NCI-H1092 treated with DMSO at 0.1 percent for 48 hours (cell line): ENCODE measurements at places on chromosomes 7 and 10.

GRCh38 chr10:75103881-75104686, 7.4 kb upstream of the SAMD8 start:
- no peak for DNase-seq

GRCh38 chr10:35300063-35300699, 36.1 kb upstream of the CCNY start:
- DNase-seq, result no peak

DNA sequence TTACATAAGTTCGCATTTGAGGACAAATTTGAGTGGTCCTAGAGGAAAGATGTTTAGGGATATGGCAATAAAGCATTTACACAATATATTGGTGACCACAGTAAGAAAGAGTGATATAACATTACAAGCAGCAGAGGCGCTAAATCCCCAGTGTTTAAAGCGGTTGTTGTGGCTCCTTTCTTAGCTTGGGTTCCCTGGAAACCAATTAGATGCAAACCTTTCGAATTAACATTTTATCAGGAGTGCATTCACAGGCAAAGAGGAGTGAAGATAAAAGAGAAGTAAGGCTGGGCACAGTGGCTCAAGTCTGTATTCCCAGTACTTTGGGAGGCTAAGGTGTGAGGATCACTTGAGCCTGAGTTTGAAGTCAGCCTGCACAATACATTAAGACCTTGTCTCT, 331.1 kb downstream of the BICC1 start:
- no peak for DNase-seq

GRCh38 chr7:83579740-83580139, 69.2 kb downstream of the SEMA3E start:
- DNase-seq, result no peak

GRCh38 chr7:137885678-137886077, 38.9 kb upstream of the DGKI start:
- DNase-seq, result no peak

DNA sequence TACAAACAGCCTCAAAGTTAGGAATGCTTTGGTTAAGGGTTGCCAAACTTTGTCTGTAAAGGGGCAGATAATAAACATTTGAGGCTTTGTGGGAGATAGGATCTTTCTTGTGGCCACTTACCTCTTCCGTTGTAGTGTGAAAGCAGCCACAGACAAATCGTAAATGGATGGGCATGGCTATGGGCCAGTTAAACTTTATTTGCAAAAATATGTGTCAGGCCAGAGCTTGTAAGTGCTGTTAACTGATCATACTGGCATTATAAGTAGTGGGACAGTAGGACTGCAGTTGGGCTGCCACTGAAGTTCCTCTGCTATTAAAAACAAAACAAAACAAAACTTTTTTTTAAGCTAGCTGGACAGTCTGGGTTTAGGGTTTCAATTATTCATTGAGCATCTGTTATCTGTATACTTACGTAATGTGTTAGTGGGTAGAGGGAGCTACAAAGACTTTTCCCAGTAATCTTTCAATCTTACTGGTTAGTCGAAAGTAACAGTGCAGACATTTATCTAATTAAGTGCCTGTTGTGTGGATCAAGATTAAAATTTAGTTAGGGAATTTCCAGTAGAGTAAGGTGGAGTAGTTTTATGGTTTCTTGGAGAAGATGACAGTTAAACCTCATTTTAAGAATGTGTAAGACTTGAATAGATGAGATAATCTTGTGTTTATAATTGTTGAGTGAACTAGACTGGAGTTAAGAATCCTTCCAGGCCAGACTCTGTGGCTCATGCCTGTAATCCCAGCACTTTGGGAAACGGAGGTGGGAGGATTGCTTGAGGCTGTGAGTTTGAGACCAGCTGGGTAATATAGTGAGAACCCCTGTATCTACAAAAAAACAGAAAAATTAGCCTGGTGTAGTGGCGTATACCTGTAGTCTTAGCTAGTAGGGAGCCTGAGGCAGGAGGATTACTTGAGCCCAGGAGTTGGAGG, 100.1 kb downstream of the BTRC start:
- no peak for DNase-seq

- DNase-seq, result no peak
Measured at GRCh38 chr10:95818010-95818409, 62.0 kb downstream of the ENTPD1 start.

- DNase-seq, result no peak
Measured at GRCh38 chr7:2948749-2949148, 94.9 kb downstream of the CARD11 start.

GRCh38 chr10:99708428-99709012, 23.4 kb downstream of the COX15 start:
- no peak for DNase-seq

- no peak for DNase-seq
Measured at GRCh38 chr10:47368431-47369180, 15.5 kb downstream of the ZNF488 start.

DNA sequence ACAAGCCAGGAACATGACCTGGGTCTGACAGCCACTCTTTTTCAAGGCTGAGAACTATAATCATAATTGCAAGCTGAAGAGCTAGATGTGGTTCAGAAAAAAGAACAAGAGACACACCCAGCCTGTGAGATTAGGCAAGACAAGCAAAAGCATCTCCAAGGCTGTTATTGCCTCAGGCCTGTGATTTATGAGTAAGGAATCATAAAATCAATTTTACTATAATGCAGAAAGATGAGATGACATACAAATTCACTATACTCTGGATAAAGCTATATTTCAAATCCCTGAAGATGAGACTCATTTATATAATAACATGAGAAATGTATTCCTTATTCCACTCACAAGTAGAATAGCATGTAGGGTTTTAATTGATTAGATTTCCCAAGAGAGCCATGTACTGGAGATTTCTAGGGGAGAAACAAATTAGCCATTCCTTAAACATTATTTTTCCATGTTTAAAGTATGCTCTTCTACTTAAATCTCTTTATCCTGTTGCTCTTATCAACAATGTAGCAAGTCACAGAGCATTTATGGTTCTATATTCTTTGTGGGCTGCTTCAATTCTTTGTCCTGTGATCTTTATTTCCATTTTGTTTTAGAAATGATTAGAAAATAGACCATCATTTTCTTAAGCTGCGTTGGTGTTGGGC, 47.4 kb downstream of the FHIP2A start:
- DNase-seq, result no peak

- no peak for DNase-seq
Measured at GRCh38 chr7:117195361-117196029, 127.4 kb downstream of the WNT2 start.

- DNase-seq, result no peak
Measured at GRCh38 chr10:71213761-71214440, 1.5 kb downstream of the UNC5B start.

- no peak for DNase-seq
Measured at GRCh38 chr10:45463244-45464116, 89.5 kb downstream of the ALOX5 start.

GRCh38 chr7:157760004-157760730, 423.4 kb downstream of the DNAJB6 start:
- no peak for DNase-seq

- DNase-seq, result no peak
Measured at GRCh38 chr10:17081431-17081830, 48.2 kb downstream of the CUBN start.

DNA sequence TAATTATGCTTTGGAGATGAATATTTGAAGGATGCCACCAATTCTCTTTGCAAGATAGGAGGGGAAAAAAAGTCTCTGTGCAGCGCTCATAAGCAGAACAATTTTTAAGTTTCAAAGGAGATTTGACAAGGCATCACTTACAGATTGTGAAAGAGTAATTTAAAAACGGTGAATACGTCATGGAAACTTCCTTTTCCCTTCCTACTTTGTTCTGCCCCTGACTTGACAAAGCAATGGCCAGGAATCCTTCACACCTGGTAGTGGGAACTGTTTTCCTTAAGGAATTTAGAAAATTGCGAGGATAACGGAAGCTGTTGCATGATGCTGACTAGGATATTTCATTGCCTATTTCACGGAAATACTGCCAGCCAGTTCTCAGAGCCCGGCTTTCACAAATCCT, 16.7 kb downstream of the FAM107B start:
- no peak for DNase-seq

DNA sequence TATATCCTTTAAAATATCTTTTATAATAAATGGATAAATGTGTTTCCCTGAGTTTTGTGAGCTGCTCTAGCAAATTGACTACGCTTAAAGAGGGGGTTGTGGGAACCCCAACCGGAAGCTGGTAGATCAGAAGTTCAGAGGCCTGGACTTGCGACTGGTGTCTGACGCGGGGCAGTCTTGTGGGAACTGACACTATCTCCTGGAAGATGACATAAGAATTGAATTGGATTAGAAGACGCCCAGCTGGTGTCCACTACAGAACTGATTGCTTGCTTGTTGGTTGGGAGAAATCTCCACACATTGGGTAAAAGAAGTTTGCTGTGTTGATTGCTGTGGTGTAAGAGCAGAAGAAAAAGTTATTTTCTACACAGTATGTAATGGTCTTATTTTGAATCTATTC, 51.1 kb upstream of the AHR start:
- no peak for DNase-seq

DNA sequence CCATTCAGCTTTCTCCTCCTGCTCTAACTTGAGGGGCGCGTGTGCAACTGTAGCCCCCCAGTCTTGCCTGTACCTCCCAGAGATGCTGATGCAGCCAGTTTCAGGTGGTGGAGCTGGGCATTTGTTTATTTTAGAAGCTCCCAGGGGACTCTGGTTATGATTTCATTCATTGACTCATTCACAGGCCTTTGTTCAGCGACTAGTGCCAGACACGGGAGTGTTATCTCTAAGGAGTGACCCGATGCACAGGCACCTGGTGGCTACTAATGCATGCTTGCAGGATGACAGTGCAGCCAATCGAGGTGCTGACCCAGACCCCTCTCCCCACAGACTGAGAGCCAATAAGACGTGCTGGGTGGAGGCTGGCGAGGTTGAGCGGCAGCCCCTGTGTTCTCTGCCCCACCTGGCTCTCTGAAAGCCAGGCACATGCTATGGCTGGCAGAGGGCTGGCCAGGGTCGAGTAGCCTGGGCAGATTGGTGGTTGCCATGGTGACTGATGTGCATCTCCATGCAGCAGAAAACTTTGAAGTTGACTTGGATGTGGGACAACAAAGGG, 19.7 kb upstream of the SLC18A2 start:
- DNase-seq, result no peak

DNA sequence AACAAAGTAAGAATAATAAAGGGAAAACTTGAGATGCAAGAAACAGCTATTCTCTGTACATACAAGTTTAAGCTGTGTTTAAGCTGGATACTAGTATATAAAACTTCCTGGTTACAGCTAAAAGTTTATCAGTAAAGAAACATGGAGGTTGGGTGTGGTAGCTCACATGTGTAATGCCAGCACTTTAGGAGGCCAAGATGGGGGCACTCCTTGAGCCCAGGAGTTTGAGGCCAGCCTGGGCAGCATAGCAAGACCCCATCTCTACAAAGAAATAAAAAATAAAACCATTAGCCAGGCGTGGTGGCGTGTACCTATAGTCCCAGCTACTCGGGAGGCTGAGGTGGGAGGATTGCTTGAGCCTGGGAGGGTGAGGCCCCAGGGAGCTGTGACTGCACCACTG, 3.2 kb downstream of the RSU1 start:
- DNase-seq, result no peak

GRCh38 chr7:111866787-111867186, 304.5 kb upstream of the IMMP2L start:
- DNase-seq, result no peak

DNA sequence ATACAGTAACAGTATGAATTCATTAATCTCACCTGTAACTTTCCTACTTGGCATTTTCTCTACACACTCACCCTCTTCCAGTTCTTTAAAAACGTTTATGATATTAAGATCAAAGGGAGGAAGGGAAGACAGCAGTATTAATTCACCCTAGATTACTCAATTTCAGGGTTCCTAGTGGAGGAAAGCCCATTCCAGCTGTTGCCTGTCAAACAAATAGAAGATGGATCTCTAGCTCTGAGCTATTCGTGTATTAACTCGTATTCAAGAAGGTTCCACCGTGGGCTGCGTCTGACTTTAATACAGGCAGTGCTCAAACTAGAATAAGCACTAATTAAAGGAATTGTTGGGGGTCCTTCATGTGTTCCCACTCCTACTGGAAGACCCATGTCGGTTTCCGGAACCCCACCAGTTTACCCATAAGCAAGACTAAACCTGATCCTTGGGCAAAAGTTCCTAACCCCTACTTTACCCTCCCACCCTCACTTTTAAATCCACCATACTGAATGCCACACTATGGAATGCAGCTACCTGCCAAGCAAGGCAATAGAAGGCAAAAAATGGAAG, 2.1 kb downstream of the NANOS1 start:
- DNase-seq, result no peak

DNA sequence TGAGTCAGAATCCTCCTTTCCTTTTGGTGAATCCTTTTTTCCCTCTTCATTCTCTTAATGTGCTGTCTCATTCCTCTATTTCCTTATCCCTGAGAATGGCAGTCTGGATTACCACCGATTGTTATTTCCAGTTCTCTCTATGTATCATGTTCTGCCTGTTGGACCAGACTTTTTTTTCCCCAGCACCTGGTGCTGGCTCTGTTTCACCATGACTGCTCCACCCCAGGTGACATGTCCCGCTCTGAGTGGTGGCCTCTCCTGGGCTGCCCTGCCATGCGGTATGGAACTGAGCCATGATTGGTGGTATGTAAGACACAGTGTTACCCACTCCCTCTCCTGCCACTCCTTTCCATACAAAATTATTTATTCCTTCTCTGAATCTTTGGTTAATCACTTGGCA, 399.9 kb downstream of the GATA3 start:
- no peak for DNase-seq

- no peak for DNase-seq
Measured at GRCh38 chr10:133162178-133162909, 2.3 kb downstream of the KNDC1 start.

- DNase-seq, result no peak
Measured at GRCh38 chr10:30027057-30028005, 32.1 kb downstream of the JCAD start.

- no peak for DNase-seq
Measured at GRCh38 chr10:44963772-44964633, 4.4 kb downstream of the RASSF4 start.

DNA sequence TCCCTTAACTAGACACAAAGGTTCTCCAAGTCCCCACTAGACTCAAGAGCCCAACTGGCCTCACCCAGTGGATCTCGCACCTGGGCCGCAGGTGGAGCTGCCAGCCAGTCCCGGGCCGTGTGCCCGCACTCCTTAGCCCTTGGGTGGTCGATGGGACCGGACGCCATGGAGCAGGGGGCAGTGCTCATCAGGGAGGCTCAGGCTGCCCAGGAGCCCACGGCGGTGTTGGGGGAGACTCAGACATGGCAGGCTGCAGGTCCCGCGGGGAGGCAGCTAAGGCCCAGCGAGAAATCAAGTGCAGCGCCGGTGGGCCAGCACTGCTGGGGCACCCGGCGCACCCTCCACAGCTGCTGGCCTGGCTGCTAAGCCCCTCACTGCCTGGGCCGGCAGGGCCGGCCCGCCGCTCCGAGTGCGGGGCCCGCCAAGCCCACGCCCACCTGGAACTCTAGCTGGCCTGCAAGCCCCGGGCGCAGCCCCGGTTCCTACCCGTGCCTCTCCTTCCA, 130.5 kb downstream of the RALA start:
- DNase-seq, result no peak
